ENCODE measurements at places on chromosomes 5 and 9.

DNA sequence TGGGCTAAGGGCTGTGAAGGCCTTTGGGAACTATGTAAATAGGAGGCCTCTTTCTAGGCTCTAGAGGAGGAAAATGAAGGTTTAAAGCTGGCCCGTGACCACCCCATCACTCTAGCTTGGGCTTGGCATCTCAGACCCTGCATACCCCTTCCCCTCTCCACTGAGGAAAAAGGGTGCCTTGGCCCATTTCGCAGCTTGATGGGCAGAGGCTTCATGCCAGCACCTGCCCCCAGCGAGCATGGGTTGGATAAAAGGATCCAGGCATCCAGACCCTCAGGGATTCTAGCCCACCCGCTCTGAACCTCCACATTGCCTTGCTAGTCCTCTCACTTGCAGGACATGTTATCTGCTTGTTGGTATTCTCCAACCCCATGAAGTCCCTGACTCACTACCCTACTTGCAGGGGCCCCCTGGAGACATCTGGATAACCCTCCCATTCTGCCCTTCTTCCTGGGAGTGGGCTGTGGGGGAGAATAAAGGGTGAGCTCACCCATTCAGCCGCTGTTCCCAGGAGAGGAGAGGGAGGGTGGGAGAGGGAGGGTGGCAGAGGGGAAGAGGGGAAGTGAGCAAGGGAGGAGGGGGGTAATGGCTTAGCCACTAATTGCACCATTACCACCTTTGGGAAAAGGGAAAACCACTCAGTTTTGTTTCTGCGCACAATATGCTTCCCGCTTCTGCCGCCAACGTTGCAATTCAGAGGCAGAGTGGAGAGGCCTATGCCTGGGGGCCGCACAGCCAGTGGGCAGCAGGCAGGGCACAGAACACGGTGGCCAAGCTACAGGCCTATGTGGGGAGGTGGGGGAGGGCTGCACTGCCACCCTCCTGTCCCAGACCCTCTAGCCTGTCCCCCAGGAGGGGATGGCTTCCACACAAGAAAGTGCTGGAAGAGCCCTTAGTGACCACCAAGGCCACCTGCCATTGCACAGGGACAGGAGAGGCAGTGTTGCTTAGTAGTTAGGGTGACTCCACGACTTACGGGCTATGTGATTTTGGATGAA is 2.1 kb upstream of the CAMK2A start:
- DNase-seq = no peak

DNA sequence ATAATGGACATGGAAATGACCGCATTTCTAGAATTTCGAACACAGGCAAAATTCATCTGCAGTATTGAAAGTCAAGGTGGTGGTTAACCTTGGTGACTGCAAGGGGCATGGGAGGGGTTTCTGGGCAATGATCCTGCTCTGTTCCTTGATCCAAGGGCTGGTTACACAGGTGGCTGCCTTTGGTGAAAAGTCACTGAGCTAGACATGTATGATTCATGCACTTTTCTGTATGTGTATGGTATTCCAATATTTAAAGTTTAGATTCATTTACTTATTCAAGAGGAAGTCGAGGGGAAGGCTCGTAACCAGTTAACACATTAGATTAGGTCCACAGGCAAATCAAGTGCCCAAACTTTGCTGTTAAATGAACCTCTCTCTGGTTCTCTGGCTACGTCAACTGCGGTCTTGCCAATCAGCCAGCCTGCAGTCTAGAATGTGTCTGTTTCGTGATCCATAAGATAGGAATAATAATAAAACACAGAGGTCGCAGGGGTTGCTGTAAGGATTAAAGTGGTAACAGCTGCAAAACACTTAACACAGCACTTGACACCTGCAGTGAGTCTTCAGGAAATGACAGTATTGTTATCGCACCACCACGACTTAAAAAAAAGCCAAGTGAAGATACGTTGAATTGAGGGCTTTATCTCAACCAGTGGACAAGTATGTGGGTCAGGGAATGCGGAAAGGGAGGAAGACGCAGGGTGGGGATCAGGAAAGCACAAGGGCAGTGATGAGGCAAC is 92.5 kb downstream of the TLE1 start:
- no peak for DNase-seq

DNA sequence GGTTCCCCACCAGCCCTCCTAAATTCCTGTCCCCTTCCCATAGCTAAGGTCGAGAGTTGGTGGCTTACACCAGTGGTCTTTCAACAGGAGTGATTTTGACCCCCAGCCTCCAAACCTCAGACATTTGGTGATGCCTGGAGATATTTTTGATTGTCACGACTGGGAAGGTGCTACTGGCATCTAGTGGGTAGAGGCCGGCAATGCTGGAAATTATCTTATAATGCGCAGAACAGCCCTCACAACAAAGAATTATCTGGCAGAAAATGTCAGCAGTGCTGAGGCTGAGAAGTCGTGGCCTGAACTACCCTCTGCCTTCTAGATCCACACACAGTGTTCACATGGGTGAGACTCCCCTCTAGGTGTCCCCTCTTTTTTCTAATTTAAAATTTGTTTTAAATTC is 69.6 kb downstream of the IL31RA start:
- no peak for DNase-seq

GRCh38 chr5:67233075-67233474 is 36.5 kb upstream of the CD180 start:
- DNase-seq = no peak

DNA sequence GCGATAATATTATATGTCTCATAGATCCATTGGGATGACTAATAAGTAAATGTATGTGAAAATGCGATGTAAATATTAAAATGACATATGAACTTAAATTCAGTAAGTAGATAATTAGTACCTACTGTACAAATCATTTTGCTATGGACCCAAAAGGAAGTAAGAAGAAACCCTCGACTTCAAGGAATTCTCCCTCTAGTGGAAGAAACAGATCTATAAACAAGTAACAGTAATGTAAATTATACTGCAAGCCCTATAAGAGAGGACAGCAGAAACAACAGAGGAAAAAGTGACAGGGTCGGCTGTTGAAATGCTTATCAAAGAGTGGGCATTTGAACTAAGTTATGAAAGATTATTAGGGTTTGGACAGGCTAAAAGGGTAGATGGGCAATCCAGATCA is 320.3 kb downstream of the DMAC1 start:
- no peak for DNase-seq

All from GM12864 (cell line).